ENCODE measurements at places on chromosomes 2 and 18. TPM values are rescaled to one million over a fixed set of nuclear protein-coding genes. Genes with fewer than 3 reads are reported as not detected.

SLC9A4 gene
- total RNA-seq: 0.10 TPM

DNA sequence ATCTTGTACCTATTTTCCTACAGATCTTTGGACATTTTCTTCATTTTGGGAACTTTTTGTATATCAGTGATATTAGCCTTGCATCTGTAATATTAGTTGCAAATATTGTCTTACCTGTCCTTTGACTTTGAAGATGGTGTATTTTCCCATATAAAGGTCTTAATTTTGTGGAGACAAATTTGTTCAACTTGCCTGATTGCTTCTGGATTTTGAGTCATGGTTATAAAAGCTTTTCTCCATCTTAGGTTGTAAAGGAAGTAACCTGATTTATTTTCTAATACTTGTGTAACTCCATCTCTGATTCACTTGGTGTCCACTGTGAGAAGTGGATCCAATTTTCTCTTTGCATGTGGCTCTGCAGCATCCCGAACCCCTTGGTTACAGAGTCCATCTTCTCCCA lies 97.7 kb upstream of the OTOS start:
- DNase-seq: no peak

GRCh38 chr2:57881998-57882888 lies 164.4 kb upstream of the VRK2 start:
- no peak for DNase-seq

- DNase-seq: no peak
Measured at GRCh38 chr2:54523324-54523959, 67.3 kb downstream of the SPTBN1 start.

ASPRV1 gene
- total RNA-seq: 0.62 TPM

DNA sequence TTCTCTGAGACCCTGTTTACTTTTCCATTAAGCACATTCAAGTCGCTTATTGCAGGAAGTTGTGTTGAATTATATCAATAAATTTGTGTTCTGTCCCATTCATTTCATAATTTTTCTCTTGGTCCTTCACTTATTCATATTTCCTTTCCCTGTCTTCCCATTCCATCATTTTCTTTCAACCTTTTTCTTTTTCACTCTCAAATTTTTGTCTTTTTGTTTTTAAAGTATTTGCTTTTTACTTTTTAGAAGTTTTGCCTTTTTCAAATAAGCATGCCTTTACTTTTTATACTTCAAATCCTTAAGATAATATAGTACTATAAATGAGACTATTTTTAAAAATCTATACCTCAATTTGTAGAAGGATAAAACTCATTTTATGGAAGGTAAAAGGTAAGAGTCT lies 120.5 kb downstream of the ATL2 start:
- no peak for DNase-seq

REG3A gene
- not detected for total RNA-seq

FOXI3 gene
- total RNA-seq: 0.31 TPM

DNA sequence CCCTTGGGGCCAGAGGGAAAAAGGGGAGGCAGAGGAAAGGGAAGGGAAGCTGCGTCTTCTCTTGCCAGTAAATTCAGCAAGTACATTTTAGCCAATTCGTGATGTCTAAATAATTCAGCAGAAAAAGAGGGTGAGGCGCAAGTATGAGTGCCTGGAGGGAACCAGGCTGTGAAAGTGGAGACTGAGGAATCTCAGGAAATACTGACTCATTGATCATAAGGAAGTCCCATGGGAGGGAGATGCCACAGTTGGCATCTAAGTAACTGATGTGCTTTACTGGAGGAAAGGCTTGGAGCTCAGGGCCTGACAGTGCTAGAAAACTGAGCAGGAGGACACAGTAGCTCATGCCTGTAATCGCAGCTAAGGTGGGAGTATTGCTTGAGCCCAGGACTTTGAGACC lies 31.1 kb downstream of the KIF5C start:
- DNase-seq: no peak

DNA sequence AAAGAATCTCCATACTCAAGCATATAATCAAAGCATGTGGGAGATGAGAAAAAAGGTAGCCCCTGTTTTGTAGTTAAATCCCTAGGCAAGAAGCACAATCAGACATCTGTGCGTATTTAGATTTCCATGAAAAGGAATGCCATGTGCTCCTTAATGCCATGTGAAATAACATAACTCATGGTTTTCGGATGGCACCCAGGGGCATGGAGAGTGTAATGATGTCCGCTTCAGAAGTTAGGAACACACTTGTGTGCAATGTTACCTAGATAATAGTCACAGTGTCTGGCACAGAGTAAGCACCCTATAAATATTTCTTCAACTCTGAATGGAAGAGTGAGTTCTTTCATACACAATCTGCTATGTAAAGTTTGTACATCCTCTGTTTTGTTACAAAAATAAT lies 197.0 kb downstream of the NCKAP5 start:
- DNase-seq: no peak

GRCh38 chr2:112646102-112646719 lies 472 bp downstream of the SLC20A1 start:
- DNase-seq: peak; percentile 70

DNA sequence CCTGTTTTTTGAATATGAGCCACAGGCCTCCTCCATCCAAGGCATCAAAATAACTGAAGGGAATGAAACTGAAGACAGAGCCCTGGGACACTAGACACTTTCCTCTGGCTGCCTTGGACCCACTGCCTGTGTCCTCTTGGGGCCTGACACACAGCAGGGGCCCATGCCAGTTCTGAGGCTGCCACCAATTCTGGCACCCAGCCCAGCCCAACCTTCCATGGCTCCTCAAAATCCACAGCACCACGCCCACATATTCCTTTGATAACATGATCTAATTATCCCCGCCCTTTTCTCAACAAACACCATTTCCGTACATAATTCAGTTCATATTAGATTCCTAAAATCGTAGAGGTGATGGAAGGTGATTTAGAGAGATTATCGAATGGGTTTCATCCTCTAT lies 64.2 kb downstream of the EMX1 start:
- no peak for DNase-seq

DNA sequence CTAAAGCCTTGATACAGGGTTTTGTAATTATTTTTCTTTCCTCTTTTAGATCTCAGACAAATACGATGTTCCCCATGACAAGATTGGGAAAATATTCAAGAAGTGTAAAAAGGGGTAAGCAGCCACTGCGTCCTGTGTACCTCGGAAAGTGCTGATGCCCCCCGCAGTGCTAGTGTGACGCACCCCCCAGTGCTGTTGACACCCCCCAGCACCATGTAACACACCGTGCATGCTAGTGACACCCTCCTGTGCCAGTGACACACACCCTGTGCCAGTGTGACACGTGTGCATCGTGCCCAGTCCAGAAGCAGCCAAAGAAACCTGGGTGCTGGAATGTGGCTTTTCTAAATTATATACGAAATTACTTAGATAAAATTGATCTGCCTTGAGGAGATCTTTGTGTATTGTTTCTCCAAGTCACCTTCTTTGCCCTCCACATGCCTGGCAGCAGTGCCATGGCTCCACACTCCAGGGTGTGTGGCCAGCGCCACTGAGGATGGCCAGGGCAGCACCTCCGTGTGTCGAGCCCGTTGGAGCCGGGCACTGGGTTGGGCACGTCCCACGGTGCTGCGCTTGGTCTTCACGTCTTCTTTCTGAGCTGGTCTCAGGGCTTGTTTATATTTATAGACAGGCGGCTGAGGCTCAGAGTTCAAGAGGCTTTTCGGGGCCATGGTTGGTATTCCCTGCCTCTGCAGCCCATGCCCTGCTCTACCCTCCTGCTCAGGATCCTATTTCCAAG lies 44.3 kb upstream of the KLF11 start:
- DNase-seq: no peak

CAPN13 gene
- total RNA-seq: 0.51 TPM

GRCh38 chr18:8471372-8471771 lies 137.9 kb upstream of the RAB12 start:
- DNase-seq: peak; percentile 93

- no peak for DNase-seq
Measured at GRCh38 chr2:31950946-31951562, 59.8 kb downstream of the MEMO1 start.

GRCh38 chr2:12721566-12722446 lies 5.1 kb downstream of the TRIB2 start:
- DNase-seq: peak; percentile 38

GRCh38 chr2:179612591-179613298 lies 248.7 kb downstream of the ZNF385B start:
- no peak for DNase-seq

KANSL1L gene
- total RNA-seq: 53.6 TPM

GRCh38 chr18:26574958-26575864 lies 26.9 kb upstream of the KCTD1 start:
- DNase-seq: peak; percentile 72

CCDC74B gene
- total RNA-seq: 1.0 TPM

DNA sequence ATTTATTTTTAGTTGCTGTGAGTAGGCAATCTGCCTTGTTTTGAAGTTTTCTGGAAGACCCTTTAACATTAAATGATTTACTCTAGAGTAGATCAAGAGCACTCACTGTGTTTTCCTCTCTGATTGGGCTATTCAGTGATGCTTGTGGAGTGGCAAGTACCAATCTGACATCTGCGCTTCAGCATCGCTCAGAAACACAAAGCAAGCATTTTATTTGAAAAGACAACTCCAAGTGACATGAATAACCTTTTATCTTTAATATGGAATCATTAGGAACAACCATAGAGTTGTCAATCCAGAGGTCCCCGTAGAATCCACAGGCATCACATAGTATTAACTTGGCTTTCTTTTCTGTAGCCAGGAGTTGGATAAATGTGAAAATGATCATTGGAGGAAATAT lies 114.7 kb downstream of the CPS1 start:
- DNase-seq: no peak

CYRIA gene
- total RNA-seq: 10.9 TPM

CROCC2 gene
- not detected for total RNA-seq

- no peak for DNase-seq
Measured at GRCh38 chr2:222318712-222319585, 20.2 kb upstream of the PAX3 start.

CNTNAP5 gene
- total RNA-seq: 1.7 TPM

GRCh38 chr2:217685255-217685605 lies 317.6 kb downstream of the TNS1 start:
- DNase-seq: peak; percentile 80

- DNase-seq: peak; percentile 86
Measured at GRCh38 chr2:136225950-136226835, 108.2 kb upstream of the CXCR4 start.

GRCh38 chr2:236178890-236179235 lies 10.7 kb upstream of the GBX2 start:
- DNase-seq: no peak

DCDC2C gene
- total RNA-seq: not detected

DNA sequence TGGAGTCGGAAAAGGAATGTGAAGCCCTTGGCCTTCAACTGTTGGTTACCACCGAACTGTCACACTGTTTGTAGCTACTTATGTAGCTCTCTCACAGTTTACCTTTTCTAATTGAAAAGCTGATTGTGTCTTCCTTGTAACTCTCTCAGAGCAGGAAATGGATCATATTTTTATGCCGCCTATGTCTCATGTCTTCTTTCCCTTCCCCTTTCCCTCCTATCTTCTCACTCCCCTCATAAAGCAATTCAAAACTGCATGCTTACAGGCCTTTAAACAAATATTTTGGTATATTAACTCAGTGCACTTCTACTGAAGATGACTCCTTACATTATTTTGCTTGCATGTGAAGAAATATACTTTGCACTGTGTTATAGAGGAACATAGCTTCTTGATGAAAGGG lies 6.0 kb downstream of the SLC39A10 start:
- no peak for DNase-seq

DNA sequence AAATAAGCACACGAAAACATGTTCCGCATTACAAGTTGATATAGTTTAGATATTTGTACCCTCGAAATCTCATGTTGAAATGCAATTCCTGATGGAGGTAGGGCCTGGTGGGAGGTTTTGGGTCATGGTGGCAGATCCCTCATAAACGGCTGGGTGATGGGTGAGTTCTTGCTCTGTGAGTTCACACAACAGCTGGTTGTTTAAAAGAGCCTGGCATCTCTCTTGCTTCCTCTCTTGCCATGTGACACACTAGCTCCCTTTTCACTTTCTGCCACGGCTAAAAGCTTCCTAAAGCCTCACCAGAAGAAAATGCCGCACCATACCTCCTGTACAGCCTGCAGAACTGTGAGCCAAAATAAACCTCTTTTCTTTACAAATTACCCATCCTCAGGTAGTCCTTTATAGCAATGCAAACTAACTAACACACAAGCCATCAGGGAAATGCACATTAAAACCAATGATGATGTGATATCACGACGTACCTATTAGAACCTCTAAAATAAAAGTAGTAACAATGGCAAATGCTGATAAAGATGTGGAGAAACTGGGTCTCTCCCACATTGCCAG lies 188.5 kb downstream of the ANAPC1 start:
- no peak for DNase-seq

ATP6V1C2 gene
- 12.1 TPM for total RNA-seq

SCN2A gene
- 0.31 TPM for total RNA-seq

DNA sequence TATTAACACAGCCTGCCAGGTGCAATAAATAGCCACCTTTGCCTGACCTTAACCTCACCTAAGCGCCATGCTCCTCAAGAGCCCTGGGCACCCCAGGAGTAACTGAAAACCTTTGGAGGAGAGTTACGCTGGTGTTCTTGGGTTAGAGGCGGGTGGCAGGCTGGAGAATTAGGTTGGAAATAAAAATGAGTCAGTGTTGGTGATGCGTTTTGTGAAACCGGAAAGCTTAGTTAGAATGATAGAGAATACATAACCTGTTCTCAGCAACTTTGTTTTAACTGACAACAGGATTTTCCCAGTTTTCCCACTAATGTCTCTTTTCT lies 17.0 kb downstream of the LRRFIP1 start:
- DNase-seq: no peak

DNA sequence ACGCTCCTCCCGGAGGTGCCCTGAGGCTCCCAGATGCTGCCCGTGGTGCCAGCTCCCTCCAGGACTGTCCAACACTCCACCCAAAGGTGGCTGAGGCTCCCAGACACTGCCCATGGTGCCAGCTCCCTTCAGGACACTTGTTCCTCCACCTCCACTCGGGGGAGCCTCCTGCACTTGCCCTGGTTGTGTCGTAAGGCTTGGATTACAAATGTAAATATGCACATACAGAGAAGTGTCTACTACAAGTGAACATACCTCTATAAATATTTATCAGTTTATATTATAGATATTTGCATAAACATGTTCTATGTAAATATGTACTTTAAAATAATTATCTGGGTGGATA lies 143.3 kb downstream of the PXDN start:
- DNase-seq: no peak

- peak; percentile 25 for DNase-seq
Measured at GRCh38 chr2:234081970-234082822, 31.7 kb downstream of the SPP2 start.

DNA sequence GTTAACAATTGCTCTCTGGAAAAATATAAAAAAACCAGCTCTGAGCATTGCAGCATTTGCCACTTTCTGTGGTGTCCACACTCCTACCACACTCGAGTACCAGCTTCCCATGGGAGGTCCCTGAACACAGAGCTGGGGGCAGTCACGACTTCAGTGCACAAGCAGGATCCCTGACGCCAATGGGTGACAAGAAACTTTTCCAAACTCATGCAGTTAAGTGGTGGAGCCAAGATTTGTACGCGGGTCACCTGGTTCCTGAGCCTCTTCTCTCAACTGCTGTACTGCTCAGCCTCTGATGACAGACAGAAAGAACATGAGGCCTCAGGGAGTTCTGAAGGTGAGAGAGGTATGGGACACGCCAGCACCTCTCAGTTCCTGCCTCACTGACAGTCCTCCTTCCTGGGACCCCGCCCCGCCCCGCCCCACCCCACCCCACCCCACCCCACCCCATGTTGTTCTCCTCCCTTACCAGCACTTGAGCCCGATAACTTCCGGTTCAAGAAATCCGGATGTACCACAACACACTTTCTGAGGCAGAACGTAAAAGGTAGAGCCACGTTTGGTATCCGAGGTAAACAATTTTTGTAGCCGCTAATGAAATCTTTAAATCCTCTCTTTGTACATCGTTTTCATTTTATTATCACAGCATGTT lies 287.6 kb downstream of the MYCN start:
- DNase-seq: no peak

GRCh38 chr2:3759331-3759730 lies 56.0 kb downstream of the DCDC2C start:
- DNase-seq: no peak

Data from tongue (tissue), 3 donors.